ENCODE measurements at places on chromosomes 6 and 20. TPM values are rescaled to one million over a fixed set of nuclear protein-coding genes. Genes with fewer than 3 reads are reported as not detected.

Gene CLPSL1
- not detected for total RNA-seq

Gene GRM1
- total RNA-seq, result 0.19 TPM

Gene EDN3
- total RNA-seq, result 18.0 TPM

Gene PRDM1
- total RNA-seq, result 1.8 TPM

Gene VWA7
- 0.50 TPM for total RNA-seq

Gene CPNE1
- total RNA-seq, result 64.8 TPM

Gene DSE
- 30.7 TPM for total RNA-seq

Gene PRL
- 0.33 TPM for total RNA-seq

- DNase-seq, result no peak
These were observed 150.8 kb downstream of the GRIK2 start for GRCh38 chr6:101544286-101544685.

GRCh38 chr6:52359403-52359802 lies 2.5 kb upstream of the PAQR8 start:
- no peak for DNase-seq

- no peak for DNase-seq
These were observed 103.1 kb downstream of the HIVEP2 start for GRCh38 chr6:142841915-142842314.

GRCh38 chr6:6482256-6482655 lies 106.3 kb upstream of the LY86 start:
- peak; percentile 26 for DNase-seq

DNA sequence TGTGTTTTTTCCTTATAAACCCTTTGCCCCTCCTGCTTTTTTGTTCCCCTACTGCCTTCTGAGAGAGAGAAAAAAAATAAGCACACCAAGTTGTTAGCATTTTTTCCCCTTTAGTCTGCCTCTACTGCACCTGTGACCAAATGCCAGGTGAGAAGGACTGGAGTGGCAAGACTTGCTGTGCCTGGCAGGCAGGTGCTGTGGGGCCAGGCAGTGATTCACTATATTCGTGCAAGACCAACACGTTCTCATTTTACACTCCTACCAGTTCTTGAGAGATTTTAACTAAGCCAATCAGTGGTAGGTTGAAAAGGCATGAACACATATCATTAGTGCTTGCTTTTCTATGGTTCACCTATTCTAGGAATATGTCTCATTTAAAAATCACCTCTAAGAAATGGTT lies 109.7 kb downstream of the FIG4 start:
- DNase-seq, result no peak

- no peak for DNase-seq
These were observed 182.0 kb upstream of the JAG1 start for GRCh38 chr20:10855778-10856177.

- DNase-seq, result no peak
These were observed 46.1 kb downstream of the MYH7B start for GRCh38 chr20:35001596-35002362.

DNA sequence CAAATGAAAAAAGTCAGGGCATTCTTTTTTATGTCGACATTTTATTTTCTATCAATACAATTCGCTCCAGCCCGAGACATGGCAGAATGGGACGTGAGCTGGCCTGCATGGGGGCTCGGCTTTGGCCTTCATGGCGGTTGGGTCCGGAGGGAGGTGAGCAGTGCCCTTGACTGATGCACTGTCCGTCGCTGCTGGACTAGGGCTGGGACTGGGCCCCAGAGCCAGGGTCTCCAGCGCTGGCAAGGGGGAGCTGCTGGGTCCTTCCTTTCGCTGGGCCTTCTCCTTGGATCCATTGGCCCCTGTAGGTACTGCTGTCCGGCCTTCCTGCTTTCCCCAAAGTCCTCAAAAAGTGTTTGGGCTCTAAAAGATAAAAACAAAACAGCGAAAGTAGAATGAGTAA lies 124.6 kb downstream of the EDN3 start:
- DNase-seq, result no peak

DNA sequence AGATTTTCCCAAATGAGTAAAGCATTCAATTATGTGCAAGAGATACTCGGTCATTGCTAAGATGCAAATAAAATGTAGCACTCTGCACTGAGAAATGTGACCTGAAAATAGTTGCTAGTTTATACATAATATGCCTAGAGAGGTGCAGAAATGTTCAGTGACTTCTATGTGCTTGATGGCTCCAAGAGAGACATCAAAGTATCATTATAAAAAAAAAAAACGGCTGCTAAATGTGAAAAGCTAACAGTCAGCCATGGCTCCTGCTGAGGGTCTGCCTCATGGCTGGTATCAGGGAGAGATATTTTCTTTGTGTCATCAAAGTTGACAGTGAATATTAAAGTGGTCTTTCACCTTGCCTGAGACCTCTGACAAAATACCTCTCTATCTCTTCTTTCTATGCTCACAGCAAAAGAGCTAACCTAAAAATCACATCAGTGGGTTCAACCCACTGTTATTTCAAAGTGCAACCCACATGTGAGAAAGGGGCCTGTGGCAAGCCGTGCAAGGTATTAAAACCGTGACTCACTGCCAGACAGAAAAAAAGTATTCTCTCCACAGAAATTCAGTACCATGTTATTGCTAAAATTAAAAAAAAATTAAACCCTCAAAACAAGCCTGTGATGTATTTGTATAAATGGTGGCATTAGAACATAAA lies 259.0 kb downstream of the HIVEP2 start:
- no peak for DNase-seq

DNA sequence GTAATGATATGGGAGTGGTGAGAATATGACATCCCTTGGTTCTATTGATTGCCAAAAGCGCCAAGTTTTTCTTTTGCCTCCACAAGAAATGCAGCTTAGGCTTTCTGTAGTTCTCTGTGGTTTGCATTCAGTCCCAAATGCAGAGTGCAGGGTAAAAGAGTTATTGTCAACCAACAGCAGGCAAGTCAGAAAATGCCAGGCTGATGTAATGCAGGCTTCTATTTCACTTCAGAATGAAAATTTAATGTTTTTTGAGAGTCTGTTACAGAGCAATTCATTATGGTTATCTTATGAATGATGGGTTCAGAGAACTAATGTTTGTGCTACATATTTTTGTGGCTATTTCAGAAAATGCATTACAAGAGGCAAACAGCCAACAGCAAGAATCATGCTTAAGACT lies 293.5 kb downstream of the CENPW start:
- DNase-seq, result no peak

GRCh38 chr20:33651562-33652048 lies 10.5 kb upstream of the C20orf144 start:
- DNase-seq, result no peak

DNA sequence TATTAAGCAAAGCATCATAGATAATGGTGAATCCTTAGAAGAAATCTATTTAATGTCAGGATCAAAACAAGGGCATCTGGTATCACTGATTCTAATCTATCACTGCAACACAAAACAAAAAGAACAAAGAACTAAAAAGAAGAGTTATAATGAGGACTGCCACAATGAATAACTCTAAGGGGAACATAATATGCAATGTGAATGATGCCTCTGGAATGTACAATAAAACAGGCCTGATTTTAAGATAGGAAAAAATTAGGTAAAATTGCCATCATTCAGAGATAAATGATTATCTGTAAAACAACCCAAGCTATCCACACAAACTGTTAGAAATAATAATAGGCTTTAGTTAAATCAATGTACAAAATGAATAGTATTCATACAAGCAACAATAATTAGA lies 936.7 kb upstream of the CITED2 start:
- no peak for DNase-seq

GRCh38 chr6:40406175-40406574 lies 181.0 kb downstream of the LRFN2 start:
- no peak for DNase-seq

DNA sequence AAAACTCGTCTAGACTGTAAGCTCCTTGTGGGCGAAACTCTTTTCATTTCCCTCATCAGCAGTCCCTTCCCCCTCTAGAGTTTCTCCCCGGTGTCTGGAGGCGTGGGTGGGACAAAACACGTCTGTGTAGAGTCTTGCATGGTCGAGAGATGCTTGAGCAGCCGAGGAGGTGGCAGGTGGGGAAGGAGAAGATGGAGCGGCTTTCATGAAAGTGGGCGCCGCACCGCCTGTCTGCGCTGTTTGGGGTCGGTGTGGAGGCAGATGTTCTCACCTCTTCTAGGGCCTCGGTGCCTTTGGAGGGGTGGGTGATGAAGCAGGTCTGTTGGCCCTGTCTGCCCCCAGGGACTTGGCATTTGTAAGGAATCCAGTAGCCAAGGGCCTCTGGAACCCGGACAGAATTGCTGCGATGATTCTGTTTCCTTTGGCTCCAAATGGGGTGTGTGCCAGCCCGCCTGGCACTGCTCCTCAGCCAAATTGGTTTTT lies 1.2 kb downstream of the BRPF3 start:
- no peak for DNase-seq

- DNase-seq, result no peak
These were observed 273.4 kb downstream of the TSHZ2 start for GRCh38 chr20:53245574-53245973.

DNA sequence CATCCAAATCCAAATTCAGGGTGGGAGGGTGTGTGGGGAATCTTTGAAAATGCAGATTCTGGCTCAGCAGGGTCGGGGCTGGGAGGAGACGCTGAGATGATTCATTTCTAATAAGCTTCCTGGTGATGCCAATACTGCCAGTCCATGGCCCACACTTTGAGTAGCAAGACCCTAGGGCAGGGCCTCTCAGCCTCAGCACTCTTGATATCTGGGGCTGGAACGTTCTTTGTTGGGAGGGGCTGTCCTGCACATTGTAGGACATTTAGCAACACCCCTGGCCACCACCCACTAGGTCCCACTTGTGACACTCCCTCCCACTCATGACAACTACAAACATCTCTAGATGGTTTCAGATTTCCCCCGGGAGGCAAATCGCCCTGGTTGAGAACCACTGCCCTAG lies 191.0 kb downstream of the ZDHHC14 start:
- no peak for DNase-seq

DNA sequence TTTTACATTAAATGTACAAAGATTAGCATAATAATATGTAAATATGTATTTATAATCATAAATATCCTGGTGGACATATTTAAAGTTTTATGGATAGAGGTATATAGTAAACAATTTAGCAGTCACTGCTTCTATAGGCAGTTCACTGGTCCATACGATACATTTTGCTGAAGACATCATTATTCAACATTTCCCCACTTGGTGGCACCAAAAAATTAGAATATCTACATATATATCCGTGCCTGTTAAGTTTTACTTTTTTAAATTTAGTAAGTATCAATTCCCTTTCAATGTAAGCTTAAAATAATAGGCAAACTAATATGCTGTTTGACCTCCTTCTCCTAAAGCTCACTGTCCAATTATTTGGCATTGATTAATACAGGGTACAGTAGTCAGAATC lies 64.2 kb downstream of the LMBRD1 start:
- DNase-seq, result no peak

- DNase-seq, result no peak
These were observed 32.0 kb downstream of the HLA-C start for GRCh38 chr6:31239854-31240253.

DNA sequence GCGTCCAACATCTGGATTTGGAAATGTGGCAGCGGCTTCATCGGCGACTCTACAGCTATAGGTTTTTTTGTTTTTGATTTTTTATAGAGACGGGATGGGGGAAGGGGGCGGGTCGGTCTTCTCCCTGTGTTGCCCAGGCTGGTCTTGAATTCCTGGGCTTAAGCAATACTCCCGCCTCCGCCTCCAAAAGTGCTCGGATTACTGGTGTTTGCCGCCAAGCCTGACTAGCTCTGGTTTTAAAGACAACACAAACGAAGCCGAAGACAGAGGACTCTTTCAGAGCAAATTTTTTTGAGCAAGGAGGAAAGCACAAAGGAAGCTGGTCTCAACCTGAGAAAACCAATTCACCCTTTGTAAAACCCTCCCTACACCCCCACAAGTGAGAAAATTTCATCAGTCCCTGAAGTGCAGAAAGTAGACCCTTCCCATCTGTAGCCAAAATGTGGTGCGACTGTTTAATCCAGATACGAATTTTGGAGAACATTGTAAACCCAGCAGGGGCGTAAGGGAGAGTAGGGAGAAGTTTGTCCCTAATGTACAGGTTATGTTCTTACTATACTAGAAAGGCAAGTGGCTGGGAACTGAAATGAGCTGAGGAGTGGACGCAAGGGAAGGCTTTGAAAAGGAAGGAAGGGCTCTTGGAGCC lies 185.9 kb downstream of the TRIM27 start:
- peak; percentile 21 for DNase-seq

- no peak for DNase-seq
These were observed 54.3 kb downstream of the SLC22A23 start for GRCh38 chr6:3402310-3403237.

DNA sequence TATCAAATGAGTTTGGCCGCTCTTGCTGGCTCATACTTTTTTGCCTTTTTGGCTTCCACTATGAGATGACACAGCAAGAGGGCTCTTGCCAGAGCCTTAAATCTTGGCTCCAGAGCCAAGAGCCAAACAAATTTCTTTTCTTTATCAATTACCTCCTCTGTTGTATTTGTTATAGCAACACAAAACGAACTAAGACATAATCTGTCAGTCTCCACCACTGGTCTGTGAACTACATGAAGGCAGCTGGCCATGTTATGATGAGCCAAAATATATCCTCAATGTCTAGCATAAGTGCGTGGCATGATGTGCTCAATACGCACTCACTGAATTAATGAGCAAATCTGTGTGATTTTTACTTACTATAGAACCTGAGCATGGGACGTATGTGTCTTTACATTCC lies 220.0 kb upstream of the ZNF217 start:
- DNase-seq, result no peak

DNA sequence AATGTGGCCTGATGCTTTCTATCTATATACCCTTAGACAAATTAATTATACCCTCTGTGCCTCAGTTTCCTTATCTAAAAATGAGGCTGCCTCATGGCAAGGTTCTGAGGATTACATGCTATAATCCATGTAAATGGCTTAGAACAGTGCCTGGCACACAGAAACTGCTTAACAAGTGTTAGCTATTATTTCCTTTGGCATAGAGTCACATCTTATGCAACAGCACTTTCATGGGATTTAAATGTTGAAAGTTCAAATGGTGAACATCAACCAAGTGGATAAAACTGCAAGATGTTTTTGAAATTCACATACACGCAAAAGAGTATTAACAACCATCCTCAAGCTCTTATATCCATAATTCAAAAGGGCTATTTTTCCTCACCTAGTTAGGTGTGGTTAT lies 202.8 kb upstream of the JAG1 start:
- DNase-seq, result no peak

DNA sequence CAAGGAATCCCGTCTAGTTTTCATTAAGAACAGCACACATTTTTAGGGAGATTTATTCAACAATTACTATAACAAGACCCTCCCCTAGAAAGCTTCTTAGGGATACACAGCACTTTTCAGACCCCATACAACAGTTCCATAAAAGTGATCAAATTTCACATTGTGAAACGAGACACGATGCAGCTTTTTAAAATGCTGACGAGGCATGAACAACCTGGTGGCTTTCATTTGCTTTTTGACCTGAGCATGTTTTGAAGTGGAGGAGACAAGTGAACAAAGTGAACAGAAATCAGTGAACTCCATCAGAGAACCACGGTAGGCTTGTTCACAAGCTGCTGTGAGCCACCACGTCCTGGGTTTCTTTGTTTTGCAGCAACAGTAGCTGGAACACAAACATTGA lies 112.2 kb downstream of the PCSK2 start:
- DNase-seq, result no peak

All from esophagus muscularis mucosa (tissue), 4 donors.